Left renal cortex interstitium (tissue), 4 donors: ENCODE measurements at places on chromosomes 12 and 14. TPM values are rescaled to one million over a fixed set of nuclear protein-coding genes. Genes with fewer than 3 reads are reported as not detected.

CLEC1A gene
- 3.7 TPM for polyA plus RNA-seq

NPFF gene
- polyA plus RNA-seq, result 1.3 TPM

MYH6 gene
- 0.35 TPM for polyA plus RNA-seq

RPL10L gene
- polyA plus RNA-seq, result not detected

KRT2 gene
- polyA plus RNA-seq, result not detected

SERPINA12 gene
- polyA plus RNA-seq, result 0.77 TPM

RASAL1 gene
- polyA plus RNA-seq, result 12.3 TPM

CDCA3 gene
- 20.2 TPM for polyA plus RNA-seq

PTPRR gene
- 0.64 TPM for polyA plus RNA-seq

OR4K17 gene
- polyA plus RNA-seq, result 0.03 TPM

- no peak for DNase-seq
Measured at GRCh38 chr12:107467716-107468115, 217.9 kb upstream of the PWP1 start.

DNA sequence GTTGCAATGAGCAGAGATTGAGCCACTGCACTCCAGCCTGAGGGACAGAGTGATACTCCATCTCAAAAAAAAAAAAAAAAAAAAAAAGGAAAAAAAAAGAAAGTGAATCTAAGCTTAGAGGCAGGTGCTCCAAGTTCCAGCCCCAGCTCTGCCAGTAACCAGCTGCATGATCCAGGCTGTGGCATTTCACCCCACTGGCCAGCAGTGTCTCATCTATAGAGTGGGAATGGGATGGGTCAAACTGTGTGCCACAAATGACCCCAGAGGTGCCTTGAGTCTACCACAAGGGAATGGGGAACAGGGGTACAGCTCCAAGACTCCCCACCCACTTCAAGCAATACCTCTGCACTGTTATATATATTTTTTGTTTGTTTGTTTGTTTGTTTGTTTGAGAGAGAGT lies 5.0 kb downstream of the PLEKHD1 start:
- no peak for DNase-seq

GRCh38 chr12:5384015-5384414 lies 47.9 kb upstream of the NTF3 start:
- no peak for DNase-seq

DNA sequence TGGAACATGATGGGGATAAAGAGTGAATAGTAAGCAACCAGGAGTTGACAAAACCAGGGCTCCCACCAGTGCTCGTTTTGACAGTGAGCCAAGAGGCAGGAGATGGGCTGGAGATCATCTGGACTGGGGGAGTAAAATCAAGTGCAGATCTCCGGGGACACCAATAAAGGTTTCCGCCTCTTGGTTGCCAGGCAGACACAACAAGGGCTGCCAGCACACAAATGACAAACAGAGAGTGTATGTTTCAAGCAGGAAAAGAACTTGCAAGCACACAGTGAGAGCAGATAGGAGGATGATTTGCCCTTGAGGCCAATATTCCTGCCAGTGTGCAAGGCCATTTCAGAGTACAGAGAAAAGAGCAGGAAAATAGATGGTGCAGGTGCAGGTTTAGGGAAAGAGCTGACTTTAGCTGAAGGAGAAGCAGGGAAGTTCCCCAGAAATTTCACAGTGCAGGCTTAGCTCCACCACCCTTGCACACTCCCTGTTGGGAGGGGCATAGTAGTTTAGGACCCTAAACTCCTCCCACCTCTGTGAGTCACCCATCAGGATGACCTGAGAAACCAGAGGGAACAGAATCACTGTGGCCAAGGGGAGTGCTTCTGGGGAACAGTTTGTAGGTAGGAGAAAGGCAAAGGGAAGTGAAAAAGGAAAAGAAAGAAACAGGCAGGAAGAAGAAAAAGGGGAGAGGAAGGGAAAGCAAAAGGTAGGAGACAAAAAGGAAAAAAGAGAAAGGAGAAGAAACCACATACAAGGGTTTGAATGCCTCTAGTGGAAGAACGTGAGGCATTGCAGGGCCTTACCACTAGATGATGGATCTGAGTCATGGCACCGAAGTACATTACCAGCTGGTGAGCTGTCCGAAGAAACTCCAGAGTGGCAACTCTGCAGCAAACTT lies 404.4 kb downstream of the SLC6A15 start:
- DNase-seq, result no peak

- no peak for DNase-seq
Measured at GRCh38 chr12:59657266-59657665, 61.4 kb downstream of the SLC16A7 start.

DNA sequence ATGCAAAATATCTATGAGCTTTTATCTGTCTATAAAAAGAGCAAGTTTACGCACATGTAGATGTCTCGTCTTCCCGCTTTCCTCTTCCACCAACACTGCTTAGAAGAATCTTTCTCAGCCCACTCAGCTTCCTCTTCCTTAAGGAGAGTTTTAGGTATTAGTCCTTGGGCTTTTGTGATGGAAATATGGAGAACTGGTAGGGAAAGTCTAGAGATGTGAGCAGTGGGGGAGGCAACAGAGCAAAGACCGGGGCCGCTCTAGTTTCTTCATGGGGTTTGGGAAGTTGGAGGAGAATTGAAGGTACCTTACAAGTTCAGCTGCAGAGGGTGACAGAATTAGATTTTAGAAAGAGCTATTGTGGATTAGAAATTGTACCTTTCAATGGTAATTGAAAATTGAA lies 56.3 kb upstream of the CPNE8 start:
- no peak for DNase-seq

GRCh38 chr12:9122091-9122609 lies 6.4 kb upstream of the A2M start:
- DNase-seq, result no peak

DNA sequence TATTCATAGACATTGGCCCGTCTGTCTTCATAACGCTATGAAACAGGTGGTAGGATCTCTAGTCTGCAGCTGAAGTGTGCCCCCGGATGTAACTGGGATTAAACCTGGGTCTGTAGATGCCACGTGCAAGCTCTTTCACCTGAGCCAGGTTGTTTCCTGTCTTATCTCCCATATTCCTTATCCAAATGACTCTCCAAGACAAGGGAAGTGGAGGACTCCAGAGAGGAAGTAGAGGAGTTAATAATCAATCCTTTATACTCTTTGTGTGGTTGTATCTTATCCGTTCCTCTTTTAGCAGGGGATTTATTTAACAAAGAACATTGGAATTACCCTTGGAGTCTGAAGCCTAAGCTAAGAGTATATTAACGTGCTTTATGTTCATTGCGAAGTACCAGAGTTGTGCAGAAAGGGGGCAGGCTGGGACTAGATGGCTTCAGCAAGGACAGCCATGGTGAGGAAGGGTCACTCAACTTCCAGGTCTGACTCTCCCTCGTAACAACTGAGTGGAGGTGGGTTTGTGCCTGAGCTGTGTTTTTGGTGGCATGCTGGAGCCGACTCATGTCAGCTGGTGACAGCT lies 82.8 kb downstream of the RIN3 start:
- no peak for DNase-seq

DNA sequence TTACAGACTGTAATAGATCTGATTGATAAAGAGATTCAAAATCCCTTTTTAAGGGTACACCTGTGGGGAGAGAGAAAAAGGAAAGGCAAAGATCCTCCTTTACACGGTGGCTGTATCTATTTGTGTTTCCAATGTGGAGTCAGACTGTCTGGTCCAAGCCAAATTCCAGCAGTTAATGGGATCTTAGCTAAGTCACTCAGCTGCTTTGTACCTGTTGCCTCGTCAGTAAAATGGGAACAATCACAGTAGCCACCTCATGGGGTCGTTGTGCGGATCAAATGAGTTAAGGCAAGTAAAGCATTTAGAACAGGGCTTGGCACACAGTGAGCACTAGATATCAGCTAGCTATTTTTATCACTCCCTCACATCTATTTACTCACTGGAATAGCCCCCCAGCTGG lies 46.9 kb downstream of the EFCAB11 start:
- DNase-seq, result no peak

DNA sequence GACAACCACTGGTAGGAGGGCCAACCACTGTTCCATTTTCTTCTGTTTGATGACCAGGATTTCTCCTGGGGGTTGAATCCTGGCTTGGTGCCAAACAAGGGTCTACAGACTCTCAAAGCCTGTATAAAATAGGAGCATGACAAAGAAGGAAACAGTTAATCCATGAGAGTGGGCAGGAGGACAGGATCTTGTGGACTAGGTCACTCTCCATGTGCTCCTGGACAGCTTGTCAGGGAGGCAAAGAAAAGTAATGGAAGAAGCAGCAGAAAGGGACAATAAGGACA lies 243.7 kb downstream of the AKAP6 start:
- DNase-seq, result no peak

DNA sequence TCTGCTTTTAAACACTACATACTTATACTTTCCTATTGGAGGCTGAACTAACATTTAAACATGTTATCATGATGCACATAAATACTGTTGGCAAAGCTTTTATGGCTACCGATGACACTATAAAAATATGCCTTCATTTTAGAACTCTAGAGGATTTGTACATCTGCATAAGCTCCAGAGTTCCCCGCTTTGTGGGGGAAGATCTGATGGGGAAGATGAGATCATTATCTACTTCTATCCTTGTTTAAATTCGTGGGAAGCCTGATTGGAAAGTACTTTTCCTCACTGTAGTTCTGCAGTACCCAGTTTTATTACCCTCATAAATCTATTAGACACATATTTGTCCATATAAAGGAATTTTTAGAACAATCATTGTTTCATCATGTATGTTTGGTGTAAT lies 299.6 kb upstream of the ATP2B1 start:
- no peak for DNase-seq

DNA sequence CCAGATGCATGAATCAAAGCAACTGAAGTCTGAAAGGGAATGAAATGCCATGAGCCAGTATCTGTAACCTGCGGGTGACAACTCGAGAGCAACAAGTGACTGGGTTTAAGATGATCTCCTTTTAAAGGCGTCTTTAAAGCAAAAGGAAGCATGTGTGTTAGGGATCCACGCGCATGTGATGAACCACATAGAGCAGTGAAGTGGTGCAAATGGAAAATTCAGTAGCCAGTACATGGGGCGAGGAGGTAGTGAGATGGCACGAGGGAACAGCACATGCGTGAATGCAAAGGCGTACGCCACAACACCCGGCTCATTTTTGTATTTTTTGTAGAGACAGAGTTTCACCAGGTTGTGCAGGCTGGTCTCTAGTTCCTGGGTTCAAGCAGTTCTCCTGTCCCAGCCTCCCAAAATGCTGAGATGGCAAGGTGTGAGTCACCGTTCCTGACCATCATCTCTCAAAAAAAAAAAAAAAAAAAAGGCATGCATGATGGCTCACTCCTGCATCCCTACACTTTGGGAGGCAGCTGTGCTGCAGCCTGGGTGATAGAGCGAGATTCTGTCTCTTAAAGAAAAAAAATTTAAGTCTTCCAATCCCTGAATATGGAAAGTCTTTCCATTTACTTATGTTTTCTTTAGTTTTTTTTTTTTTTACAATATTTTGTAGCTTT lies 24.6 kb upstream of the BCL7A start:
- no peak for DNase-seq

DNA sequence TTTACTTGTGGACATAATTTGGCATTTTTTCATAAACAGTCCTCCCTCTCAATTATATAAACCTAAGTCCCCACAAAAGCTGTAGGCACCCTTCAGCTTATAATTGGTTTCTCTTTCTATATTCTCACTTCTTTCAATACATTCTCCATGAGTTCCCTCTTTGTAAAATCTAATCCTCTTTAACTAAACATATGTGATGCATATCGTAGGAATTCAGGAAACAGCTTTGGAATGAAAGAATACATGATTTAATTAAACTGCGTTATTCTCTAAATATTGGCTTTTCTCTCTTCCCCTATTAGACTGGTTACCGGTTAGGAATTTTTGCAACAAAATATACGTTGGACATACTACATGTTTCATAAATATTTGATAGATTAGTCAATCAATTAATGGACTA lies 1122.6 kb downstream of the FLRT2 start:
- no peak for DNase-seq

GRCh38 chr12:58966939-58967338 lies 46.6 kb upstream of the LRIG3 start:
- no peak for DNase-seq

DNA sequence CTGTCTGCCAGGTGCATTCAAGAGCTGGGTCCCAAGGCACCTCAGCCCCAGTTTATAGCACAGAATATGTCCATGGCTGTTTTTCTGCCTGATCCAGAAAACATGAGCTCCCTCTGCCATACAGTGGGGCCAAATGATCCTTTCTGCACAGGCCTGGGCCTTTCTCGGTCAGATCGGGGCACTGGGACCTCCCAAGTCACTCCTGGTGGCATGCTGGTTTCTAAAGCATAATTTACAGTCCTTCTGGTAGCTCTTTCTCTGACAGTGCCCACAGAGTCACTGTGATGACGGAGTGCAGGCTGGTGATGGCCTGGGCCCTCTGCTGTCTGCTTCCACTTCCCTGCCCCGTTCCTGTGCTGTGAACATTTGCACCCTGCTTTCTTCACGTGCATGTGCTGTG lies 99.2 kb downstream of the ADGRD1 start:
- DNase-seq, result no peak

DNA sequence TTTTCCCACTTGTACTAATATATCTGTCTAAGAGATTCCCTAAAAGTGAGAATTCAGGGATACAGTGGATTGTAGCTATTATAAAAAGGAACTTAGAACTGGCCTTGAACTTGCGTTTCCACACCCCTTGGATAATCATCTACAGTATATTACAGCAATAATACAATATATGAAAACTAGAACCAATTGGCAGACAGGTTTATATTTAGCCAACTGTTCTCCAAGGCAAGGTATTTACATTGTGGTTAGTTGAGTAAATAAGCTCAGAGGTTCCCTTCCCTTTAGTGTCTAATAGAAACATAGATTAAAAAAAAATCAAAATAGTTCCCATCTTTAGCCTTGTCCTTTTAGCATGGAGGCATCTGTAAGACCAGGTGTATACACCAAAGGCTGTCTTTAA lies 42.1 kb downstream of the LIMA1 start:
- no peak for DNase-seq

DNA sequence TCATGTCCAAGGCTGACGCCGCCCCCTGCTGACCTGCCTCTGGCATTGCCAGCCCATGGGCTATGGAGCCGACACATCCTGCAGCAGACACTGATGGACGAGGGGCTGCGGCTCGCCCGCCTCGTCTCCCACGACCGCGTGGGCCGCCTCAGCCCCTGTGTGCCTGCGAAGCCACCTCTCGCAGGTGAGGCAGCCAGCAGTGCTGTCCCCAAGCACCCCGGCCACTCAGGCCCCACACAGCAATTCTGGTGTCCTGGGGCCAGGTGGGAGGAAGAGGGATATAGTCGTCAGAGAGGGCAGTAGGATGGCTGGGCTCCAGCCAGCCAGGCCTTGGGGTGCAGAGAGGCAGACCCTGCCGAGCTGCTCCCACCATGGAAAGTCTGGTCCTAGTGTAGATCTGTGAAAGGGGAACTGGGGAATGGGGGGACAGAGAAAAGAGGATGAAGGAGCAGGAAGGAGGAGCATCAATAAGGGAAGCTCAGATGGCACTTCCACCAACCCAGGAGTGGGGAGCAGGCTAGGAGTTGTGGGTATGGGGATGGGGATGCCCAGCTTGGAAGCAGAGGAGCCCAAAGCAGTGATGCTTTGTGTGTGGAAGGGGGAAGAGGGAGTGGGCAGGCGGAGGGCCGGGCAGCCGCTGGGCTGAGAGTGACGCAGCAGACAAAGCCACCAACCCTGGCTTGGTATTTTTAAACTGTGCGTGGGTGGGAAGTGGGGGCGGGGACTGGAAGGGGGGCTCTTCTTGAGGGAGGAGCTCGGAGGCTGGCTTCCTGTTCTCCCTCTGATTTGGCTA lies 4.7 kb downstream of the NAB2 start:
- no peak for DNase-seq
